GDM1 (cell line): ENCODE measurements at places on chromosomes 5 and 9.

DNA sequence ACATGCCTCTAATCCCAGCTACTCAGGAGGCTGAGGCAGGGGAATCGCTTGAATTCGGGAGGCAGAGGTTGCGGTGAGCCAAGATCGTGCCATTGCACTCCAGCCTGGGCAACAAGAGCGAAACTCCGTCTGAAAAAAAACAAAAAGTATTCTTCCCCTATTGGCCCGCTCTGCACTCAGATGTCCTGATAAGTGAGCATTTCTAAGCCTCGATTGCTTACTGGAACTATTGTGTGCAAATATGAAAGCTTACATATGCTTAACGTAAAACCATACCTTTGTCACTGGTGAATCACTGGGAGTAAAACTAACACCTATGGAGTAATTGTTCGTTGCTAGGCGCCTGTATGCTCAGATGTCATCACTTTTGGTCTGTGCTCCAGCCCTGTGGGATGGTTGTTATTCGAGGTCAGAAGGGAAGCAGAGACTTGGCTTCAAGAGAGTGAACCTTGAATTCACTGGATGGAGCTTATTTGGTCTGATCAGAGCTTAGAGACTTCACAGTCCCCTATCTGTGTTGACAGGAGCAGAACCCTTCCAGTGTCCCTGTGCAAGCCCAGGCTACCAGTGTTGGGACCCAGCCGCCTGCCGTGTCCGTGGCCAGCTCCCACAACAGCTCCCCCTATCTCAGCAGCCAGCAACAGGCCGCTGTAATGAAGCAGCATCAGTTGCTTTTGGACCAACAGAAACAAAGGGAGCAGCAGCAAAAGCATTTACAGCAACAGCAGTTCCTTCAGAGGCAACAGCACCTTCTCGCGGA lies 25.3 kb upstream of the LTC4S start:
- DNase-seq = no peak

- DNase-seq = peak; percentile 71
These were observed 38.7 kb upstream of the PTGS1 start for GRCh38 chr9:122332083-122332482.

DNA sequence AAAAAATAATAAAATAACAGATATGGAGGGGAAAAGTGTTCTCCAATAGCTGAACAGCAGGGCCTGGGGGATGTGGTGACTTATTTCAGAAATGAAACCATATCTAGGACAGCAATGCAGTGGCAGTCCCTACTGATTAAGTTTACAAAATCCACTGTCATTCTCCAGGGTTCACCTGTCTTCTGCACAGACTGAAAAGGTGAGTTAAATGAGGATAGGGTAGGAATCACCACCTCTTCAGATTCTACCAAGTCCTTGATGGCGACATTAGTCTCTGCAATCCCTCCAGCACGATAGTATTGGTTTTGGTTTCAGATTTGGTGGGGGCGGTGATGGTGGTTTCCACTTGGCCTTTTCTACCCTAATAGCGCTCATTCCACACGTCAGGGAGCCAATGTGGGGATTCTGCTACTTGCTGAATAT lies 32.3 kb upstream of the NPM1 start:
- no peak for DNase-seq

DNA sequence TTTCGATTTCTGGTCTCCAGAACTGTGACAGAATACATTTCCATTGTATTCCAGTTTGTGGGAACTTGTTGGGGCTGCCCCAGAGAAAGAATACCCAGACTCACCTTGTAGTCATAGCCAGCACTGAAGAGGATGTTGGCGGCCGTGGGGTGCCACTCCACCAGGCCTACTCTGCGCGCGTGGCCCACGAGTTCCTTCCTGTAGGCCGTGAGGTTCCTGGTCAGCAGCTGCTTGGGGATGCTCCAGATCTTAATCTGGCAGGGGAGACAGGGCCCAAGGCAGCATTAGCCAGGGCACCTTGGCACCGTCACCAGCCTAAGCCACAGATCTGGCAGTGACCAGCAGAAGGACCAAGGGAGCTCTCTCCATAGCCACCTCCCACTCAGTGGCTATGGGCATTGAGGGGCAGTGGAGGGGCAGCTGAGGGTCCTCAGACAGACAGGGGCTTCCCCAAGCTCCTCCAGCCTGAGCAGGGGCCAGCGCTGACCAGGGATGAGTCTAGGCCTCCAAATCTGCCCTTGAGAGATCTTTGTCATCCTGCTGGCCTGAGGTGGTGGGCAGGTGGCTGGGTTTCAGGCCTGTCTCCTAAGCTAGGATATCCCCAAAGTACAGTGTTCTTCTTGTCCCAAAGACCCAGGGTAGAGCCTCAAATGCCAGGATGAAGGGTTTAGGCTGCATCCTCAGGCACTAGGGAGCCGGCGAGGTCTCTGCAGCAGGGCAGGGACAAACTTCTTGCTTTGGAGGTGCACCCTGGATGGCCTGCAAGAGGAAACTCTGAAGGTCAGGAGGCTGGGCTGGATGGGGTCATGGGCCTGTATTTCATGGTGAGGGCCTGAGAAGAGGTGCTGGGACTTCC lies 15.9 kb upstream of the TRIM14 start:
- no peak for DNase-seq

GRCh38 chr9:119861842-119862241 lies 492.6 kb upstream of the BRINP1 start:
- no peak for DNase-seq

- DNase-seq = no peak
These were observed 294.1 kb downstream of the ARHGAP26 start for GRCh38 chr5:143064218-143064641.

GRCh38 chr9:27340961-27341511 lies 44.1 kb upstream of the EQTN start:
- DNase-seq = no peak
